A549 treated with Mapracorat at 1 μM for 4 hours (cell line): ENCODE measurements at places on chromosomes 4 and X. TPM values are rescaled to one million over a fixed set of nuclear protein-coding genes. Genes with fewer than 3 reads are reported as not detected.

The USP17L15 gene
- total RNA-seq = not detected in 5 replicates

The EDA2R gene
- 10.9 to 12.8 TPM (median 12.4 TPM) in 5 replicates for total RNA-seq

The GAGE12C gene
- total RNA-seq = not detected in 5 replicates

The CT55 gene
- total RNA-seq = not detected in 5 replicates

The LAP3 gene
- total RNA-seq = 34.2 to 40.7 TPM (median 35.0 TPM) in 5 replicates

The RADX gene
- 0.05 to 0.19 TPM (median 0.09 TPM) in 5 replicates for total RNA-seq

The TEX11 gene
- total RNA-seq = not detected in 5 replicates

The MAGEB1 gene
- not detected in 5 replicates for total RNA-seq

The PITX2 gene
- 0.80 to 1.0 TPM (median 0.93 TPM) in 5 replicates for total RNA-seq

The FRAS1 gene
- total RNA-seq = 2.0 to 3.4 TPM (median 2.7 TPM) in 5 replicates

The ARHGAP6 gene
- total RNA-seq = 0.05 to 0.09 TPM in 2 of 5 replicates, not detected in the others

The GC gene
- total RNA-seq = not detected in 5 replicates

The SATL1 gene
- total RNA-seq = not detected in 5 replicates

The FAM53A gene
- 0.56 to 1.6 TPM (median 0.79 TPM) in 5 replicates for total RNA-seq

The FAT1 gene
- total RNA-seq = 143 to 198 TPM (median 152 TPM) in 5 replicates

The CXCL10 gene
- 0.12 to 0.19 TPM (median 0.15 TPM) in 3 of 5 replicates, not detected in the others for total RNA-seq

The PPP2R2C gene
- 25.5 to 36.4 TPM (median 35.9 TPM) in 5 replicates for total RNA-seq

The SPP1 gene
- total RNA-seq = 148 to 200 TPM (median 167 TPM) in 5 replicates

The SHOX gene
- not detected in 5 replicates for total RNA-seq

The ERAS gene
- not detected in 5 replicates for total RNA-seq

The GAGE12F gene
- total RNA-seq = not detected in 5 replicates

The EGFL6 gene
- not detected in 5 replicates for total RNA-seq

The SOD3 gene
- not detected in 5 replicates for total RNA-seq

The CT45A10 gene
- total RNA-seq = 0.22 TPM in 2 of 5 replicates, not detected in the others

The AP1AR gene
- total RNA-seq = 9.1 to 14.3 TPM (median 11.0 TPM) in 5 replicates

The ADH1B gene
- not detected in 5 replicates for total RNA-seq

The MAGEA12 gene
- total RNA-seq = 0.11 to 0.26 TPM (median 0.15 TPM) in 5 replicates

The TMEM144 gene
- total RNA-seq = 2.4 to 3.5 TPM (median 3.1 TPM) in 5 replicates

The CCDC110 gene
- 0.34 TPM in 1 of 5 replicates, not detected in the others for total RNA-seq

The SLC4A4 gene
- total RNA-seq = 1.3 to 2.1 TPM (median 1.6 TPM) in 5 replicates

The CCDC120 gene
- total RNA-seq = 2.7 to 3.9 TPM (median 3.2 TPM) in 5 replicates

The CXCL11 gene
- total RNA-seq = 0.13 to 0.19 TPM in 2 of 5 replicates, not detected in the others

The FHIP1A gene
- 0.07 to 0.84 TPM (median 0.13 TPM) in 5 replicates for total RNA-seq

The CASK gene
- 17.8 to 23.1 TPM (median 20.3 TPM) in 5 replicates for total RNA-seq

The VCX gene
- not detected in 5 replicates for total RNA-seq

The PTCHD1 gene
- not detected in 5 replicates for total RNA-seq

The RHOXF1 gene
- total RNA-seq = not detected in 5 replicates

The PNMA3 gene
- 0.09 to 0.26 TPM (median 0.20 TPM) in 5 replicates for total RNA-seq

The NDP gene
- total RNA-seq = not detected in 5 replicates

The KIAA1210 gene
- total RNA-seq = not detected in 5 replicates

The IL9R gene
- 0.14 to 0.53 TPM (median 0.19 TPM) in 5 replicates for total RNA-seq

The CT45A1 gene
- total RNA-seq = not detected in 5 replicates

The SMPX gene
- total RNA-seq = 0.20 TPM in 1 of 5 replicates, not detected in the others

The NXT2 gene
- total RNA-seq = 7.7 to 9.9 TPM (median 9.1 TPM) in 5 replicates

The ZNF711 gene
- total RNA-seq = 0.69 to 0.84 TPM (median 0.71 TPM) in 5 replicates

The SYTL5 gene
- total RNA-seq = 0.21 to 0.34 TPM (median 0.30 TPM) in 5 replicates

The TMEM150C gene
- 0.53 to 1.4 TPM (median 1.0 TPM) in 5 replicates for total RNA-seq

The ARL9 gene
- total RNA-seq = not detected in 5 replicates
